ENCODE measurements at places on chromosomes 1 and 21. TPM values are rescaled to one million over a fixed set of nuclear protein-coding genes. Genes with fewer than 3 reads are reported as not detected.

DNA sequence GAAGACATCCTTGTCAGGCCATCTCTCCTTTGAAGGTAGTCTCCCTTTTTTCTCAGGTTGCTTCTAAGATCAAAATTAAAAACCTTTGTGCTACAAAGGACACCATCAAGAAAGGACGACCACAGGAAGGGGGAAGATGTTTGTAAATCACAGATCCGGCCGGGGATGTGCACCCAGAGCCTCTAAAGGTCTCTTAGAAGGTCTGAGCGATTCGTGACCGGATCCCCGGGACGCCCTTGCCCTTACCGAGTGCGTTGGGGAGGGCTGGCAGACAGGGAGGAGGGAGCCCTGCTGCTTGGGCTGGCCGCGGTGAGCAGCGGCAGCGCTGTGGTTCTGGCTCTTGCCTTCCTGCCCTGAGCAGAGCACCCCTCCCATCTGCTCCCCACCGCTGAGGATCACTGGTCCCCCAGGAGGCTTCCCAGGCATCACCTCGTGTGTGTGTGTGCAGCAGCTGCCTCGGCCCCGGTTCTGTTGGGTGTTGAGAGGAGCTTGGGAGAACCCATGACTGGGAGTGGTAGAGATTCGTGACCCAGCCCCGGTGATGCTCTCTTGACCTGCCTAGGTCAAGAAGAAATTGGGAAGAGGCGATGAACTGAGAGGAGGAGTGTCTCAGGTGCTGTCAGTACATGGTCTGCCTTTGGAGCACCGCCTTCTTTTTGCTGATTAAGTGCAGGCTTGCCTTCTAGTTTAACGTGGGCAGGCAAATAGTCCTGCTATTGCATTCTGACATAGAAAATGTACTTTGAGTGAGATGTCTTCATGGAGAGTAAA, 34.5 kb downstream of the AGPAT3 start:
- H3K4me1 ChIP-seq, result peaks cover 6% of the 10 kb centered on the region
- no peak overlapping the region for H3K4me3 ChIP-seq
- no peaks in the 10 kb centered on the region for H3K27me3 ChIP-seq
- H3K27ac ChIP-seq, result no peak overlapping the region
- no peak for DNase-seq

Gene OR10J4
- not detected for polyA plus RNA-seq

- no peaks in the 10 kb centered on the region for H3K4me1 ChIP-seq
- no peaks in the 10 kb centered on the region for H3K27me3 ChIP-seq
- DNase-seq, result no peak
- no peak overlapping the region for H3K27ac ChIP-seq
- no peaks in the 10 kb centered on the region for H3K36me3 ChIP-seq
- H3K4me3 ChIP-seq, result no peak overlapping the region
Observed at GRCh38 chr21:38861989-38862683, 56.4 kb downstream of the ETS2 start.

- no peak overlapping the region for H3K4me3 ChIP-seq
- no peak for DNase-seq
- H3K36me3 ChIP-seq, result no peaks in the 10 kb centered on the region
- no peaks in the 10 kb centered on the region for H3K27me3 ChIP-seq
- H3K4me1 ChIP-seq, result no peaks in the 10 kb centered on the region
Observed at GRCh38 chr1:220255204-220255603, 17.0 kb downstream of the RAB3GAP2 start.

GRCh38 chr1:116986421-116987255, 14.9 kb upstream of the CD101 start:
- H3K4me3 ChIP-seq, result no peak overlapping the region
- no peaks in the 10 kb centered on the region for H3K27me3 ChIP-seq

Gene RGS13
- polyA plus RNA-seq, result 0.29 TPM

Gene CR2
- polyA plus RNA-seq, result 0.08 TPM
